ENCODE measurements at places on chromosomes 3 and 15.

- peak; percentile 15 for DNase-seq
Measured at GRCh38 chr3:112582244-112582874, 20.5 kb downstream of the SLC35A5 start.

DNA sequence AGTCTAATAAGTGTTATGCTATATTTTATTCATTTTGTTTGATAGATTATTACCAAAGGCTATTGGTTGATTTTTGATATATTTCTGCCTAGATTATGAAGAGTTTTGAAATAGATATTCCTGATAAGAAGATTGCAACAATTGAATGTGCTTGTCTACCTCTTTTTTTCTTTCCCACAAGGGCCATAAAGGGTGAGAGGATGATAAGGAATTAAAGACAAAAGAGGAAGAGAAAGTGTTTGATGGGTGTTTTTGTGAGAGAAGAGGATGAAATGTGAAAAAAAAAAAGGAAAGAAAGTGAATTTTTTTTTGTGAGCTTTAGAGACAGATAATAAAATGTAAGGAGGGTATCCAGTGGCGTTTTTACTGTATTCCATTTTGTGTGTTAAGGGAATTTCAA lies 244.4 kb downstream of the CHST2 start:
- DNase-seq = no peak

DNA sequence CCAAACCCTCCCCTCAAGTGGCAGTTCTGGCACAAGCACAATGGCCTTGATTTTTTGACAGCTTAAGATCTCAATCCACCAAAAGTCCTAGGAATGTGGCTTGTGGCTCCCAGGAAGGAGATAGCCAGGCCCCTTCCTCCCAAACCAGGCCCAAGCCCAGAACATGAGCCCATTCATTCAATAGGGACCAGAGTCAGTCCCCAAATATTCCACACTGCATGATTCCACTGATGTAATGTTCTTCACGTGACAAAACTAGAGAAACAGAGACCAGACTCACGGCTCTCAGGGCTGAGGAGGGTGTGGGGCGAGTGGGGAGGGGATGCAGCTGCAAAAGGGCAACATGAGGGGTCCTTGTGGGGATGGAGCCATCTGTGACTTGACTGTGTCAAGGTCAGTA lies 25.5 kb downstream of the ABTB1 start:
- DNase-seq = no peak

DNA sequence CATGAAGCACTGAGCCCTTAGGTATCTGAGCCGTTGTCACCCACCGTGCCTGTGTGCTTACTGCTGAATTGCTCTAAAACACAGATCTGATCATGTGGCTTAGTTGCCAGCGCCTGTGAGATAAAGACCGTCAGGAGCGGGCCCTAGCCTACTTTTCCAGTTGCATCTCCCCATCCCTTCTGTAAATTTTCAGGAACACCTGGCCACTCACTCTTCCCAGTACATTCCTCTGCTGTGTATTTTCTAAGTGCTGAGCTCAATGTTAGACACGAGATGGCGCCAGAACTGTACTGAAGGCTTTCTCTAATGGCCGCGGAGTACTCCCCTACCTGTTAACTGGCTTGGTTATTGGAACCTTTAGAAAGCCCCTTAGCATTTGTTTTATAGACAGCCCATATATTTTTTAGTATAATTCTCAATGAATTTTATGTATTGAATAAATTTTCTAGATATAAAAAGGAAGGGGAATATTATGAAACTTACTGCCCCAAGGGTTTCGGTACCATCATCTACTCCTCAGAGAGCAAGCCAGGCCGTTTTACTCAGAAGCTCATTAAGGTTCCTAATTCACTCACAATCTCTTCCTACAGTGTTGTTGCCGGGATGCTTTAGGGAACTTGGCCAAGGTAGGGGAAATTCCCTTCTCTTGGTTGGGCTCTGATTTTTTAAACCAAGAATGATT lies 16.7 kb upstream of the WNT7A start:
- no peak for DNase-seq

DNA sequence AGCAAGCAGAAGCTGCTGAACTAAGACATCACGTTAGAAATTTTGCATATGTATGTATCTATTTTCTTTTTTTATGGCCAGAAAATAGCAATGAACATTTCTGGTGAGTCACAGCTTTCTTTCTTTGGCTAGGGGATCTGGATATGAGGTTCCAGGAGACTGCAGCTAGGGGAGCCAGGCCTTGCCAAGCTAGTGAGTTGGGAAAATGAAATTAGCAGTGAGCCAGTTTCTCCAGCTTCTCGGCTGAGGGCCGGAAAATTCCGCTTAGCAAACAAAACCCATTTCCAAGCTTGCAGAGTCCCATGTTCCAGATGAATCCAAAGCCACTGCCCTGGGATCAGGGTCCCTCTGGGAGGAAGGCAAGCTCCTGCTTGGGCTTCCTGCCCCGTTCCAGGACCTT lies 137.6 kb downstream of the SRGAP3 start:
- DNase-seq = no peak
